ENCODE measurements at places on chromosomes 6 and 20. TPM values are rescaled to one million over a fixed set of nuclear protein-coding genes. Genes with fewer than 3 reads are reported as not detected.

SF3B5 gene
- 72.0 TPM for total RNA-seq

EDN1 gene
- 0.87 TPM for total RNA-seq

CST8 gene
- not detected for total RNA-seq

LY6G6C gene
- not detected for total RNA-seq

SLC17A3 gene
- total RNA-seq, result not detected

KIF25 gene
- total RNA-seq, result not detected

ZNF165 gene
- 0.29 TPM for total RNA-seq

ARMC2 gene
- 3.1 TPM for total RNA-seq

CLVS2 gene
- under 0.01 TPM for total RNA-seq

OR2J3 gene
- total RNA-seq, result not detected

MYLK2 gene
- not detected for total RNA-seq

SYNDIG1 gene
- 0.17 TPM for total RNA-seq

TOMM34 gene
- total RNA-seq, result 29.1 TPM

AVP gene
- not detected for total RNA-seq

RIMS4 gene
- total RNA-seq, result 0.17 TPM

JAG1 gene
- total RNA-seq, result 34.9 TPM

PKIB gene
- total RNA-seq, result 11.1 TPM

SIRPD gene
- not detected for total RNA-seq

ULBP2 gene
- total RNA-seq, result 2.5 TPM

RAB23 gene
- 50.6 TPM for total RNA-seq

TINAG gene
- not detected for total RNA-seq

ZBTB46 gene
- total RNA-seq, result 9.9 TPM

PRDM1 gene
- 2.8 TPM for total RNA-seq

RSPH9 gene
- 1.0 TPM for total RNA-seq

DPPA5 gene
- total RNA-seq, result not detected

HLA-DPA1 gene
- total RNA-seq, result 1.7 TPM

TP53TG5 gene
- total RNA-seq, result 0.50 TPM

GMNN gene
- total RNA-seq, result 5.6 TPM

COL19A1 gene
- not detected for total RNA-seq

DDO gene
- total RNA-seq, result 0.66 TPM

MUCL3 gene
- not detected for total RNA-seq

FRMD1 gene
- total RNA-seq, result not detected

STK38 gene
- 25.0 TPM for total RNA-seq

C4A gene
- total RNA-seq, result 4.1 TPM

SPEF1 gene
- total RNA-seq, result 0.15 TPM

ID1 gene
- 268 TPM for total RNA-seq

PSORS1C2 gene
- not detected for total RNA-seq

BHLHE23 gene
- not detected for total RNA-seq

C6orf163 gene
- 2.2 TPM for total RNA-seq
